ENCODE measurements at places on chromosomes 2 and 18. TPM values are rescaled to one million over a fixed set of nuclear protein-coding genes. Genes with fewer than 3 reads are reported as not detected.

LGALSL gene
- total RNA-seq = 22.8 TPM

DNAH6 gene
- total RNA-seq = 1.6 TPM

DLX1 gene
- total RNA-seq = not detected

SERPINB3 gene
- not detected for total RNA-seq

ARHGEF33 gene
- total RNA-seq = 0.18 TPM

FBLN7 gene
- total RNA-seq = 7.4 TPM

SGPP2 gene
- 50.3 TPM for total RNA-seq

ADD2 gene
- total RNA-seq = not detected

GRCh38 chr2:98912221-98912851 is 23.7 kb downstream of the CRACDL start:
- no peak for DNase-seq

- DNase-seq = no peak
Observed at GRCh38 chr2:143468341-143468888, 339.2 kb downstream of the ARHGAP15 start.

DNA sequence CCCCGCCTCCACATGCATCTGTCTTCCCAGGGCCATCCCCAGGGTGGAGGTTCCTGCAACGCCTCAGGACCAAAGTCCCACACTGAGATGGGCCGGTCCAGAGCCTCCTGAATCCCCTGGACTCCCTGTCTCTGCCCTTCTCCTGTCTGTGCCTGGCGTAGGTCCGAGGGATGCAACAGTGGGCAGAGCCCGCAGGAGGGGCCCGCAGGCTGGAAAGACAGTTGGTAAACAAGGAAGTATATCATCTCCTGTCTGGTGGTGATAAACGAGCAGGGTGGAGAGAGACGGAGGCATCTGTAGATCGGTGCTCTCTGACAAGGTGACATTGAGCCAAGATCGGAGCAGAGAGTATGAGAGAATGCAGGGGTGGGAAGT is 72.6 kb upstream of the RAB6C start:
- DNase-seq = no peak

DNA sequence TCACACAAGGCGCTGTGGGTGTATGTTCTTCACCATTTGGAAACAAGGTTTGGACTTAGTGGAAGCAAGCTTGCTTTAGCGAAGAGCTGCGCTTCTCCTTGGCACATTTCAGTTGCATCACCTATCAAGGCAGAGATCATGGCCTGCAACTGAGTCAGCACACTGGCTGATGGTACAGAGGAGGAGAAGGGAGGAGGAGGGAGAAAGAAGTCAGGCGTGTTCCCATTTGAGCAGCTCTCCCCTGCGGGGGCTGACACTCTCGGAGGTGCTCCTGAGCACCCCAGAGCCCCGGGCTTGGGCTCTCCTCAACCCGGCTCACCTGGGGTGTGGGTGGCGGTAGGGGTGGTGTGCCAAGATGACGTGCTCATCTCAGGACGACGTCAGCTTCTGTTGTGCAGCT is 6.0 kb upstream of the SERPINB5 start:
- no peak for DNase-seq

- DNase-seq = no peak
Observed at GRCh38 chr2:178287652-178288344, 93.5 kb downstream of the OSBPL6 start.

DNA sequence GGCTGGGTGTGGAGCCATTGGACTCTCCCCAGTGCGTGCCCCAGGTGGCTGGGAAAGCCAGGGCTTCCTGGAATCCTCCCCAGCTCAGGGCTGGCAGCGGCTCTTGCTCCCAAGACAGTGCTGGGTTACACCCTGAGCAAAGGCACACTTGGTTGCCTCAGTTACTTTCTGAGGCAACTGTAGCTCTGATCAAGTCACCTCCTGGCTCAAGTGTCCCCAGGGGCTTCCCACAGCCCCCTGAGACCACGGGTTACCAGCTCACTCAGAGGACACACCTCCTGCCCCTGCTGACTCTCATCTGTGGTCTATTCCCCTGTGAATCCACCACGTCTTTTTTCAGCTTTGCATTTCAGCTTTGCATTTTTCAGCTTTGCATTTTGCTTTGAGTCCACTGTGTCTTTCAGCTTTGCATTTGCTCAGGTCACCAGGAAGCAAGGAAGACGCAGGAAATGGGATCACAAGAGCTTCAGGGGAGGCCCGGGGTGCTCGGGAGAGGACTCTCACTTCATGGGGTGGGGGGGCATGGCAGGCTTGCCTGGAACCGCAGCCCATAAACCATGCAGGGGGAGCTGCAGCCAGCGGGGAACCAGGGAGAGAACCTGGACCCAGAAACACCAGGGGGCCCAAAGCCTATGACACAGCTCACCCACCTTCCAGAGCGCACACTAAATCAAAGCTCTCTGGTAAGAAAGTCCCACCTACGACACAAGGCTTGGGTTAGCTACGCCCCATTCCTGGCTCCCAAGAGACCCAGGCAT is 138.0 kb upstream of the ASB18 start:
- no peak for DNase-seq

GRCh38 chr2:69315160-69315761 is 71.8 kb downstream of the GFPT1 start:
- no peak for DNase-seq

DNA sequence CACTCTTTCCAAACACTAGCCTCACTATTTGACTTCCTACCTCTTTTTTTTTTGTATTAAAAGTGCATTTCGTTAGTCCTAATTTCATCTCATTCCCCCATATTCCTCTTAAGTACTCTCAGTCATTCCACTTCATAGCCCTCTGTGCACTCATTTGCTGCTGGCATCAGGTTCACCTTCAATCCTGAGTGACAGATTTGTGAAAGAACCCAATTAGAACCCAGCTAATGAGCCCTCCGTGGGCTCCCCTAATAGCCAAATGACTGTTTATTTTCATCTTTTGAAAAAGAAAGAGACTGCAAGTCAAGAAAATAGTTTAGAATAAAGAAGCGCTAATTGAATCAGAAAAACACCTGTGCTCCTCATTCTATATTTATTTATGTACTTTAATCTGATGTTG is 512.1 kb upstream of the LRATD1 start:
- no peak for DNase-seq

DNA sequence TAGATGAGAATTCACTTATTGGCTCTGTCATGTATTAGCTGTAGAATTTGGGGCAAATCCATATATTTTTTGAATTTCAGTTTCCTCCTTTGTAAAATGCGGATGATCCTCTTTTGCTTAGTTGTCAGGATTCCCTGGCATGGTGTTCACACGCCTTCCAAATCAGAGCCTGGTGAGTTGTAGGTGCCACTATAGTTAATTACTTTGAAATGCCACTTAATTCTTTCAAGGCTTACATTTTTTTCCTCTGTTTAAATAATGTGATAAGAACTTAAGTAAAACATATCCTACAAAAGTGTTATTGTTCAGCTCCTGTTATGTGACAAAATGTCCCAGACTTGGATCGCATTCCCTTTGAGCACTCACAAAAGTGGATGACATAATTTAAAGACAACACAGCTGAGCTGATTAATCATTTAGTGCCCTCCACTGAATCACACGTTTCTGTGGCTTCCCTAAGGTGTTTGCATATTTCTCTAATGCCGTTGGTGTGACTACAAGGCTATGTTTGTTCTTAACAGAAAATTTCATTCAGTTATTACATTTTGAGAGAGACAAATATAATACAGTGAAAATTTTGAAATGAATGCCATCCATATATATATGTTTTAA is 471.2 kb upstream of the CHST9 start:
- no peak for DNase-seq

- no peak for DNase-seq
Observed at GRCh38 chr2:127145280-127145895, 38.4 kb upstream of the BIN1 start.

DNA sequence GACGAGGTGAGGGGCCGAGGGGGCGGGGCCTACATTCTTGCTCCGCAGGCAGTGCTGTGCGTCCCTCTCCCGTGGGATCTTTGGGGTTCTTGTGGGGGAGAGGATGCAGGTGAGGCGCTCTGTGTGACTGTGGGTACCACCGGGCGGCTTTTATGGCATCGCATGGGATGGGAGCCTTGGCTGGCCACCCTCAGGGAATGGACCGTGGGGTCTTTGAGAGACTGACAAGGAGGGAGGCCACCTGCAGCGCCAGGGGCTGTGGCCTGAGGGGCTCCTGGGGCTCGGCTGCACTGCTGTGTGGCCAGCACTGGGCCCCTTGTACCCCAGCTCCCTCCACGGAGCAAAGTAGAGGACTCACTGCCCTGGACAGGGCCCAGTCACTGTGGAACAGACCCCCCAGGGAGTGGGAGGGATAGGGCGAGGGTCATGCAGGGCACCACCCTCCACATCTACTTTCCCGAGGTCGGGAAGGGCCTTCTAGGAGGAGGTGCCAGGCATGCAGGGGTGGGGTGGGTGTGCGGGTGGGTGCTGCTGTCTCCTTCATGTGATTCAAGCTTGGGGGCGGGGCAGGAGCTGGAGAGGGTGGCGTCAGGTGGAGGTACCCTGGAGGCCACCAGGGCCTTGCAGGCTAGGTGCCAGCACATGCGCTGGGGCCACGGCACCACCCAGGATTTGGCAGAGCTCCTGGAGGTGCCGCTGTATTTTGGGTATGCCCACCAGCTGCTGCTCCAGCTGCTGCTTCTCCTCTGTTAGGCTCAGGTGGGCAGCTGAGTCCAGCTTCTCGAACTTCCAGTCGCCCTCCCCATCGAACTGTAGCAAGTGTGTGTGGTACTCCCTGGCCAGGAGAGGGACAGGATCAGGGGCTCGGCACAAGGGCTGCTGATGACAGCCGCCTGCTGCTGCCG is 1072.4 kb downstream of the RPIA start:
- peak; percentile 51 for DNase-seq

DNA sequence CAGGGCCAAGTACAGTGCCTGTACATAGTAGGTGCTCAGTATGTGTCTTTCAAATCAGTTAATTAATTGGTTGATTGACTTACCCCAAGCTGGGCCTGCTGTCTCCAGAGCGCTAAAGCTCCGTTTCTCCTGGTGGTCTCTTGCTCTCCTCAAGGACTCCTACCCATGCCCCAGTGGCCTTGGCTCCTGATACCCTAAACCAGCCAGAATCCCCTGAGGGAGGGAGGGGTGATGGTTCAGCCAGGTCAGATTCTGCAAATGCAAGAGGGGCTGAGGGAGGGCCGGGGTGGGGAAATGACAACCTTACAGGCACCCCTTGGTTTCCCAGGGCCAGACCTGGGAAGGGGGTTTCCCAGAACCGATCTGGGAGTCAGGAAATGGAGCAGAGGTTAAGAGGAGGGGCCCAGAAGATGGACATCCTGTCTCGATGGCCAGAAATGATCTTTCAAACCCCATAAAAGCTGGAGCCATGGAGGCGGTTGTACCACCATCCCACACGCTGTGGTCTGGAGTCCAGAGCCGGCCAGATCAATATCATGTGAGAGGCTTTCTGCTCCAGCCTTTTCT is 209.1 kb downstream of the TNS1 start:
- no peak for DNase-seq

DNA sequence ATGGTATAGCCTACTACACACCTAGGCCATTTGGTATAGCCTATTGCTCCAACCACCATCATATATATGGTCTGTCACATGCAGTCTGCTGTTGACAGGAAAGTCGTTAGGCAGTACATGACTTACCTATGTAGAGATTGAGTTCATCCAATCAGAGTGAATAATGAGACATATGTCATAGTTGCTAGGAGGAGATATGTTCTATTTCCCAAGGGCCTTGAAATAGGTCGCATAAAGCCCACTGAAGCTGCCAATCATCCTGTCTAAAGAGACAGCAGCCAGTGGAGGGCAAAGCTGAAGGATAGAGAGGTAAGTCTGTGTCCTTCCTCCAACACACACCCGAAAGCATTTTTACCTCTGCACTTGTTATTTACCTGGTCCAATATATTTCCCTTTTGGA is 263.4 kb downstream of the PTPRM start:
- no peak for DNase-seq

DNA sequence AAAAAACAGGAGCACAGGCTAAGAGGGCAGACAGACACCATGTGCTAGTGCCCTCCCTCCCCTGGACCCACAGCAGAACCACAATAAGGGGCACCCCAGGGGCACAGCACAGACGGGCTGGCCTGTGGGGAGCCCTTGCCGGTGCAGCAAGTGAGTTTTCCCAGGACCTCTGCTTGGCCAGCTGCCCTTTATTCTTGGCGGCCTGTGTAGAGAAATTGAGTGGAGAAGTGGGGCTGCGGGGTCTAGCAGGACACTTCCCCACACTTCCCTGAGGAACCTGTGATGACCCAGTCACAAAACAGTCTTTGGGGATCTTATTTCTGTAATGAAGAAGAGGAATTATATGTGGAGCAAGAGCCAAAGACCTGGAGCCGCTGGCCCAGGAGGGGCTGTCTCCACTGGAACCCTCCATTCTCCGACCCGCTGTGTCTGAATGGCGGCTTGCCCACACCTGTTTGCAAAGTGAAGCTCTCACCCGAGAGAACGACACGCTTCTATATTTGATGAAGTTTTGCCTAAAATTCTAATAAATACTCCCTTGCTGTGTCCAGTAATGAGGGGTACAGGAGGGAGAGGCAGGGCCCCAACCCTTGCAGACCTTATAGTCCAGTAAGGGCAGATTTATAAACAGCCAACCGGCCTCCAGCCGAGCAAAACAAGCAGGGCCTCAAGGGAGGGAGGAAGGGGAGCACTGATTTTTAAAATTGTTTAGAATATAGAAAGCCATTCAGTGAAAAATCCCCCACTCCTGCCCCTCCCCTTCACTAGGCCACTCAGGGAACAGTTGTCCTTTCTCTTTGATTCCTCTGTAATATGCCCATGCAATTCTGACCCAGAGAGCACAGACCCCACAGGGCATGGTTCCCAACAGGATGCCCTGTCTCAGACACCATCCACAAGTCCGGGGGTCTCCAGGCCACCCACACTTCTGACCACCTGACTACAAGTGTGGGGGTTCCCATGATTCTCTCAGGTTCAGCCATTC is 44.7 kb upstream of the SNED1 start:
- no peak for DNase-seq

GRCh38 chr2:40033781-40034180 is 254.7 kb upstream of the THUMPD2 start:
- no peak for DNase-seq

GRCh38 chr2:25000503-25001324 is 29.0 kb upstream of the DNAJC27 start:
- no peak for DNase-seq

DNA sequence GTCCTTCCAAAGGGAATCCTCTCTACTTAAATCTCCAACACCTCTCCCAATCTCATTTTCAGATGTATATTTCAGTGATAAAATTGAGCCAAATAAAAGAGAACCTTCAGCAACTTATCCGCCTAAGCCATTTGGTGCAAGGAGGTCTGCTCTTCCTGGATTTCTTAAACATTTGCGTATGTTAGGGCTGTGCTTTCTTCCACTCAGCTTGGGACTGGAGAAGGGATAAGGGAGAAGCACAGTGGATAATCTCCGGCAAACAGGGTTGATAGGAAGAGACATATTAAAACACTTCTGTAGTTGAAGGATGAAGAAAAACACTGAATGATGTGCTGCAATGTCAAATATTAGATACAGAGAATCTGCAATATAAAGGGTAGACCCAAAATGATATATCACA is 796.2 kb downstream of the KCNJ3 start:
- DNase-seq = no peak

- DNase-seq = no peak
Observed at GRCh38 chr2:106156305-106157296, 37.5 kb downstream of the UXS1 start.

DNA sequence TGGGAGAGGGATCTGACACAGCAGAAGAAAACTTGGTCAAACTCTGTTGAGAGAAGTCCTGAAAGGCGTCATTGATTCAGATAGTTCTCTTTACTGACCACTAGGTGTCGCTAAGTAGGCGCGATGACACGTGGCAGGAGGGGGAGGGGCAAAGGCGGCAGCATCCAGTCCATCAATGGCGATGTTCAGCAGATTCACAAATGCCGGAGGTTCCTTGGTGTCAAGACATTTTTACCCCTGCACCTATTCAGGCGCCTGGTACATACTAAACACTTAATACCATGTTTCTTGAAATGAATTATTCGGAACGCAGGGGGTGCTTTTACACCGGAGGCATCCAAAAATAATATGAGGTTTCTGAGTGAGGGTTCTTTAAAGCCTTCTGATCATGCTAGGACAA is 3.0 kb upstream of the PLEK start:
- DNase-seq = peak; percentile 71

Data from Peyer's patch (tissue), 4 donors.